NCI-H524 (cell line): ENCODE measurements at places on chromosomes 3 and 15.

GRCh38 chr3:16179771-16180736, 5.6 kb downstream of the GALNT15 start:
- no peak for DNase-seq

GRCh38 chr3:45914362-45915058, 28.2 kb downstream of the CCR9 start:
- DNase-seq, result no peak

GRCh38 chr3:125079675-125080045, 23.9 kb upstream of the HEG1 start:
- no peak for DNase-seq

- DNase-seq, result no peak
These were observed 68.6 kb downstream of the KAT2B start for GRCh38 chr3:20108869-20109268.

DNA sequence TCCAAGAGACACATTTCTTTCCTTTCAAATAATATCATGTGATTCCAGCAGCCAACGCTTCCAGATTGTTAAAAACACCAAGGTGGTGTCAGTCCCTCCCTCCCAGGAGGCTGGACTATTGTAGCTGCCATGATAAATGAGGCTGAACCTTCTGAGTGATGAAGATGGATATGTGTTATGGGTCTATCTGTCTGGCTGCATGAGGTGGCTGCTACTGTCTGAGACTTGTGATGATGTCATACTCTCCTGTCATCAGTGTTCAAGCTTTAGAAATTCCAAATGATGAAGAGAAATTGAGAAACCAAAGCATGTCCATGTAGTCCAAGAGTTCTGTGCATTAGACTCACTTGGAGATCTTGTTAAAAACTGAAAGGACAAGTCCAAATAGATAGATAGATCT, 683.0 kb downstream of the NTRK3 start:
- no peak for DNase-seq

DNA sequence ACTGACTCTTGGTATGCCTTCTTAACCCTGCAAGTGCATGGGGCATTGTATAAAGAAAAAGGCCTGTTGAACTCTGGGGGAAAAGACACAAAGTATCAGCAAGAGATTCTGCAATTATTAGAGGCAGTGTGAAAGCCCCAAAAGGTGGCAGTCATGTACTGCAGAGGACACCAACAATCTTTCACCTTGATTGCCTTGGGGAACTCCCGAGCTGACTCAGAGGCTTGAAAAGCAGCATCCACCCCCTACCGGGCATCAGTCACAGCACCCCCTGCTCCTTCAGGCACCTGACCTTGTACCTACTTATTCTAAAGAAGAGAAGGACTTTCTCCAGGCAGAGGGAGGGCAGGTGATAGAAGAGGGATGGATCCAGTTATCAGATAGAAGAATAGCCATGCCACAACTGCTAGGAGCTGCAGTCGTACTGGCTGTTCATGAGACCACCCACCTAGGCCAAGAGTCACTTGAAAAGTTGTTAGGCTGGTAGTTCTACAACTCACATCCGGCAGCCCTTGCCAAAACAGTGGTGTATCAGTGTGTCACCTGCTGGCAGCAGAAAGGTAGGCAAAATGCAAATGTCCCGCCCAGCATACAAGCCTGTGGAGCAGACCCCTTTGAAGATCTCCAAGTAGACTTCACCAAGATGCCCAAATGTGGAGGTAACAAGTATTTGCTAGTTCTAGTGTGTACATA, 241.6 kb upstream of the CNTN6 start:
- DNase-seq, result no peak

- no peak for DNase-seq
These were observed 283.6 kb downstream of the UACA start for GRCh38 chr15:70479785-70480184.

GRCh38 chr3:136544532-136544931, 207.6 kb downstream of the STAG1 start:
- no peak for DNase-seq

DNA sequence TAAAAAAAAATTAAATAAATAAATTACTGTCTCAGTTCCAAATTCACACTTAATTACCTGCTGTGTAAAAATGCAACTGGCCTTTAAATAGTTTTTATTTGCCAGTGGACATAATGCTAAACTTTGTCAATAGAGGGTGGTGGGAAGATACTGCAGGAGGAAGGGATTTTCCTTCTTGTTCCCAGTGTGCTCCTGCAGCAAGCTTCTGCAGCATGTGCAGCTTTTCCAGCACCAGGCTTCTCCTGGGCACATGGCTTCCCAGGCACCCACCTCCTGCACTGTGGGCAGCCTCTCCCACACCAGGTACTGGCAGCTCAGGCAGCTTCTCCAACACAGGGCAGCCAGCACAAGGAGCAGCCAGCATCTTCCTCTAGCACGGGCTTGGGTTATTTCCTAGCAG, 29.6 kb upstream of the BBX start:
- DNase-seq, result no peak

GRCh38 chr3:193391902-193392301, 13.3 kb upstream of the ATP13A5 start:
- peak; percentile 95 for DNase-seq
